Activated T-cell treated with anti-CD3 and anti-CD28 coated beads for 1 hour (primary cell): ENCODE measurements at places on chromosomes 6 and 20.

GRCh38 chr6:33164176-33164575 lies 28.1 kb downstream of the COL11A2 start:
- no peak for DNase-seq

- DNase-seq, result no peak
Measured at GRCh38 chr20:25286917-25287316, 39.0 kb downstream of the PYGB start.

- DNase-seq, result no peak
Measured at GRCh38 chr20:63807654-63808053, 23.4 kb downstream of the ZBTB46 start.

DNA sequence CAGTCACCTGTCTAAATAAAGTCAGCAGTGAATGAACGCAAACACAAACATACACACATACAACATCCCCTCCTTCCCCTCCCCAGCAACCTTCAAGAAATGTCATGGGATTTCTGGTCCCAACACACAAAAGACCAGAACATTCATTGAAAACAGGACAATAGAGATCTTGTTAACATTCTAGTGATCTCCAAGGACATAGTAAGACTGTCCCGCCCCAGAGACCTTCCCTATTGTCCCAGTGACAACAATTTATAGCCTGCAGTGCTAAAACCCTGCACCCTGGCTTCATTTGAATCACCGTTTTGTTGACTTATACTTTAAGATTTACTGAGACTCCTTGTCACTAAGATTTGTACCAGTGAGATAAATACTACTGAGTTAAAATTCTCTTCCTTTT lies 143.9 kb upstream of the NOX3 start:
- no peak for DNase-seq

- no peak for DNase-seq
Measured at GRCh38 chr20:57247292-57247965, 19.0 kb downstream of the BMP7 start.

- DNase-seq, result no peak
Measured at GRCh38 chr6:17415321-17415720, 21.9 kb downstream of the CAP2 start.

- DNase-seq, result no peak
Measured at GRCh38 chr6:24313251-24314141, 44.4 kb downstream of the DCDC2 start.

- no peak for DNase-seq
Measured at GRCh38 chr6:36131511-36132245, 1.4 kb downstream of the MAPK13 start.

- DNase-seq, result no peak
Measured at GRCh38 chr6:134921721-134922261, 28.1 kb downstream of the ALDH8A1 start.

DNA sequence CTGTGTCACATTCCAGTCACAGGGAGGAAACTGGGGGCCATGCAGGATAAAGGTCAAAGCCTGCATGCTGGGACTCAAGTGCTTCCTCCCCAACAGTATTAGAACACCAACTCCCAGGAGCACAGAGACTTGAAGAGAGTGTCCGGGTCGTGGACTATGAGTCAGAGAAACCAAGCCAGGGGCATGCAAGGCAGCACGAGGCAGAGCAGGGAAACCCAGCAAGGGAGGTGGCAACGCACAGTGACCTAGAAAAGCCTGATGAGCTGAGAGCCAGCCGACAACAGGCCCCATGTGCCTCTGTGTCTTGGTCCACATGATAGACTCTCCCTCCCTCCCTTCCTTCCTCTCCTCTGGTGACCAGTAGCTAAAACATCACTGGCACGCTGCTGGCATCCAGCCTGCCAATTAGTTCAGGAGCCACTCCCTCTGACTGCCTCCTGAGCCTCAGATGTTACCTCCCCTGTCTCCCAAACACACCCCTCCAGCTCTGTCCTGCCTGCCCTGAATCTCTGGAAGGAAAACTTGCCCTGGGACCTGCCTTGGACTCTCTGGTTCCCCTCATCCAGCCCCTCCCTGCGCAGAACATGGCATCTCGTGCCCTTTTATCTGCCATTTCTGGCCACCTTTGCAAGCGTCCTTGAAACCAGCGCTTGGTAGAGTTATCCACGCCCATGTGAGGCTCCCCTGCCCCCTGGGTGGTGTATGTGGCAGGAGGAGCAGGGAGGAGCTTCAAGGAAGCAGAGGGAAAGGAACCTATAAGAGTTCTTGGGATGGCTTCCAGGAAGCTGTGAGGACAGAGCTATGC lies 16.2 kb upstream of the RNF39 start:
- DNase-seq, result no peak

GRCh38 chr6:156827382-156827781 lies 50.2 kb downstream of the ARID1B start:
- DNase-seq, result no peak

DNA sequence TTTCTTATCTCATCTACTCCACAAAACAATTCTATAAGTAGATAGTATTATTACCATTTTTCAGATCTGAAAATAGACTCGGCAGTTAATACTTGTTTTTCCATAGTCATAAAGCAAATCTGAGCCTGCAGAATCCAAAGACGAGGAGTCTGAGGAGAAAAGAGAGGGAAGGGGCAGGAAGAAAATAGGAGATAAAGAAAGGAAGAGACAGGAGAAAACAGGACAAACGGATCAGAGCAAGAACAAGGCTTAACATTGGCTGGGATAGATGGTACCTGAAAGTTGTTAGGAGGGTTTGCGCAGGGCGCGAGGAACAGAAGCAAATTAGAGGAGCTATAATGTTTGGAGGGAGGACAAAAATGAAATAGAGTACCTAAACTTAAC lies 639 bp upstream of the PPIL1 start:
- no peak for DNase-seq

DNA sequence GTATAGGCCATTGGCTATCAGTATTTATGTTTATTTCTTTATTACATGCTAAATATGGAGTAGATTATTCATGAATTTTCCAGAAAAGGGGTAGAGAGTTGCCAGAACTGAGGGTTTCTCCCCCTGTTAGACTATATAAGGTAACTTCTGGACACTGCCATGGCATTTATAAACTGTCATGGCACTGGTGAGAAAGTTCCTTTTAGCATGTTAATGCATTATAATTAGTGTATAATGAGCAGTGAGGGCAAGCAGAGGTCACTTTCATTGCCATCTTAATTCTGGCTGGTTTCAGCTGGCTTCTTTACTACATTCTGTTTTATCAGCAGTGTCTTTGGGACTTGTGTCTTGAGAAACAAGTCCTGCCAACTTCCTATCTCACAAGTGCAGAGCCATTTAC lies 220.0 kb upstream of the CNR1 start:
- no peak for DNase-seq

- peak; percentile 36 for DNase-seq
Measured at GRCh38 chr20:49668181-49668877, 45.3 kb downstream of the B4GALT5 start.

GRCh38 chr6:133787122-133787521 lies 101.8 kb upstream of the TCF21 start:
- DNase-seq, result no peak

DNA sequence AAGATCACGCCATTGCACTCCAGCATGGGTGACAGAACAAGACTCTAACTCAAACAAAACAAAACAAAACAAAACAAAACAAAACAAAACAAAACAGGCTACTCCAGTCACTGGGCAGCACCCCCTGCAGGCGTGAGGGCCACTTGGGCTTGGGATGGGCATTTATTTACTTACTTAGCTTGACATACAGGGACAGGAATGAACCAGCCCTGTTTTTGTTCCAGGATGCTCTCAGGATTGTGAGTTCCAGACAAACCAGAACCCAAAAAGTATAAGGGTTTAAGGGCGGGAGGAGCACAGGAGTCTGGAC lies 4.0 kb upstream of the PTPN1 start:
- DNase-seq, result no peak

- no peak for DNase-seq
Measured at GRCh38 chr20:20366551-20366875, 1.4 kb upstream of the INSM1 start.

DNA sequence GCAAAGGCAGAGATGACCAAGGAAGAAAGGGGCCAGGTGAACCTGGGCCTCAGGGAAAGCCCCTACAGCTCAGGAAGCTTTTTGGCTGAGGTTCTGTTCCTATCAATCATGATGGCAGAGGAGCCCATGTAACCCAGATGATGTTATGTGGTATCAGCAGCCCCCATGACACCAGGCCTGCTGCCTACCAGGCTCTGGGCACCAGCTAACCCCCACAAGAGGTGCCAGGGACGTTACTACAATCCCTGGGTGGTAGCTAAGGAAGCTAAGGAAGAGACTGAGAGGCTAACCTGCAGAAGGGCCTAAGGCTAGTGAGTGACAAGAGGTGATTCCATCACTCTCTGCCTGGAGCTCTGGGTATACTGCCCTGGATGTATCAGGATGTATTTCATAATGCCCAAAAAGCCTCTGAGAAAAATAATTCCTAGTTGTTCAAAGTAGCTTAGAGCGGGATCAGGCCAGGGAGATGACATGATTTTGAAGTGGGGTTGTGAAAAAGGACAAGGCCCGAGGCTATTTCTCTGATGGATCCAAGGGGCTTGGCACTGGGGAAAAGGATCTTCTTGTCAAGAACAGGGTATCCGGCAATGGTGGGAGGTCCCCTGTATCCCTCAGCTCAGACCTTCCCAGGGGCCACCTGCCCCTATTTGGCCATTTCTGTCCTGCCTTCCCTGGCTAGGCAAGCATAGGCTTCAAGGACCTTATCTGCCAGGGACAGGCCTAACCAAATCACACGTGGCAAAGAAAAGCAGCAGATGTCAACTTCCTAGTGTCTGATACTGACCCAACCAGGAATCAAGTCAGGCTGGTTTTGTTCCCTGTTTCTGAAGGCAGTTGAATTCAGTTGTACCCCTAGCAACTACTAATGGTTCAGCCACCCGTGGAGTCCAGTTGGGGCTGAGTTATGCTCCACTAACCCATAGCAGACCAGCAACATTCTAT lies 41.3 kb downstream of the PANK2 start:
- DNase-seq, result no peak

DNA sequence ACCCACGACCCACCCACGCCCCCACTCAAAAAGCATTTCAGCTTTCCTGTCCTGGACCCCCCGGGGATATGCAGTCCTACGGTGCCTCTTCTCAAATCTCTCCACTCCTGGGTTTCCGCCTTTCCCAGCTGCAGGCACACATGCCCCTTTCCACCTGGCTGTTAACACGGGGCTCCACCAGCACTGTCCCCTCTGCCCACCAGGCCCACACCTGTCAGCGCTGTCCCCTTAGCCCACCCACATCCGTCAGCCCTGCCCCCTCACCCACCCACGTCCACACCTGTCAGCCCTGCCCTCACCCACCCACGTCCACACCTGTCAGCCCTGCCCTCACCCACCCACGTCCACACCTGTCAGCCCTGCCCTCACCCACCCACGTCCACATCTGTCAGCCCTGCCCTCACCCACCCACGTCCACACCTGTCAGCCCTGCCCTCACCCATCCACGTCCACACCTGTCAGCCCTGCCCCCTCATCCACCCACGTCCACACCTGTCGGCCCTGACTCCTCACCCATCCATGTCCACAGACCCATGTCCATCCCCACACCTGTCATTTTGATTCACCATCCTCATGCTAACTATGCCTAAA lies 11.6 kb downstream of the RNASET2 start:
- DNase-seq, result no peak

DNA sequence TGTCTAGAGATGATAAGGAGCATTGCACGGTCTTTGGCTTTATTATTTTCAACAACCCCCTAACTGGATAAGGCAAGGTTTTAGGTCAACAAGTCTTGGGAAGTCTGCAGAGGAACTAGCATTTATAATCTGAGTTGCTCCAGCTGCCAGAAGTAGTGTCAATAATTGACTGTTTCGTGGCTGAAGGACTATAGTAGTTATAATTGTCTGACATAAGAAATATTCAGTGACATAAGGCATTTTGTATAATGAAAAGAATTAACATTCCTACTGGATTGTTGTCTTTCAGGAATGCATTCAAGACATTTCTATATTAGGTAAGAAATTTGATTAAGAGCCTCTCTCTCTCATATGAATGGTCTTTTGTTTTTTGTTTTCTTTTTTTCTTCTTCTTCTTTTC lies 136.9 kb upstream of the SGK1 start:
- no peak for DNase-seq

DNA sequence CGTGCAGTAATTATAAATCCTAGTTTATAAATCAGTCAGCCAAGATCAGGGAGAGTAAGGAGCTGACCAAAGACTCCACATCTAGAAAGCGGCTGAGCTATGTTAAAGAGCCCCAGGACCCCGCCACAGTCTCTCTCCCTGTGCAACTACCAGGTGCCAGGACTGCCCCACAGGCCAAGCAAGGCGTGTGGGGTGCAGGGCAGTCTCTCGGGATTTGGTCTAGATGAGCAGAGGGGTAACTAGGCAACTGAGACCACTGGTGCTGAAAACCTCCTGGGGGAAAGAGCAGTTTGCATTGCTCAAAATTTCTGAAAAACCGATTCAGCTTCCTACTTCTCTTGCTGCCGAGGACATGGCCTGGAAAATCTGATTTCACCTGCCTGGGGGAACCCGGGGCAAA lies 10.4 kb downstream of the PMEPA1 start:
- no peak for DNase-seq

DNA sequence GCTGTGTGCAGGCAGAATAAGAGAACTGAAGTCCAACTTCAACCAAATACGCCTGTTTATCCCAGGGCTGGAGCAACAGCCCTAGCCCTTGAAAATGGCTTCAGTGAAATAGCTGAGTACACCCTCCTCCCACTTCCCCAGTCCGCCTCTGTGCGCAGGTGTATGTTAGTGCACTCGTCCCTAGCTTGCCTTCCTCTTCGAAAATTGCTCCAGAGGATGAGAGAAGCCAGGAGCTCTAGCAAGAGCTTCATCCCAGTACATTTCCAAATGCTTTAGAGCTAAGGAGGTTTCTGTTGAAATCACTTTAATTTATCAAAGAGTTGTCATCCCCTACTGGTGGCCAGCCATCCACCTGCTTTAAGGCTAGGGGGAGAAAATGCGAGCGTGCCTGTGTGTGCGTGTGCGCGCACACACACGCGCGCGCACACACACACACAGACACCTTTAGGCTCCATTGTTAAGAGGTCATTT lies 5.4 kb upstream of the POU3F2 start:
- no peak for DNase-seq

DNA sequence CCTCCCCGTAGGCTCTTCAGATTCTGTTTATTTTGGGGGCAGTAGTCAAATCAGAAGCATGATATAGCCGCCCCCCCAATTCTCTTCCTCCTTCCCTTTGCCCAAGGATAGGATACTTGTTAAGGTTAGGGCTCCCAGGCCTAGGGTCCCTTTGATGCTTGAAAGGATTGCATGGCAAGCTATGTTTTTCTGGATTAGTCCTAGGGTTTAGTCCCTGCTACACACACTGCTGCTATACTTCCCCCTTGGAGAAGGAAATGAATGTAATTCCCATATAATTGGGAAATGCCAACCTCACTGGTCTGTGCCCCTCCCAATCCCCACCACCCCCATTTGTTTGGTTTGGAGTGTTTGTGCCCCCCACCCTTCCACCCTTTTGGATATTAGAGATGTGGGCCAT lies 62.8 kb downstream of the ZFAND3 start:
- no peak for DNase-seq

- DNase-seq, result no peak
Measured at GRCh38 chr6:15044948-15045347, 200.9 kb upstream of the JARID2 start.
